ENCODE measurements at places on chromosomes 5 and 9.
A peak's percentile ranks its signal among the peaks of the same experiment; 100 is the strongest.

GRCh38 chr5:58771796-58772195, 188.9 kb downstream of the RAB3C start:
- no peak for DNase-seq

DNA sequence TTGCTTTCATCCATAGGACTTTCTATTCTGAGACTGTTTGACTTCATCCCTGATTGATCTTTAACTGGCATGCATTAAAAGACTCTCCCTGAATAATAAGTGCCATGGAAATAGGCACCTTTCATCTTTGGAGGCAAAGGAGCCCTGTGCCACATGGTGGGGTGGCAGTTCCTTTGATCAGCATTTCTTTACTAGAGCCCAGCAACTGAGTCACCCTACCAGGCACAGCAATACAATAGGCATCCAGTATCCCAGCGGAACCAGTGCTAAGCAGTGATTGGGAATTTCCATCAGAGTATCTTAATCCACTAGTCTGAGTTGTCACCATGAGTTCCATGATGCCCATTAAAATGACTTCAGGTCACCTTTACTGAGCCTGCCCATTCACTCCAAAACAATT, 476.1 kb upstream of the MPDZ start:
- no peak for DNase-seq

GRCh38 chr9:128053560-128053959, 13.6 kb downstream of the NAIF1 start:
- DNase-seq = no peak

GRCh38 chr9:72952914-72953313, at the start of gene ALDH1A1:
TSS of gene ALDH1A1 (minus strand) at chr9:72953053. CDS start at chr9:72953000, 53 bp downstream.
- DNase-seq = no peak

DNA sequence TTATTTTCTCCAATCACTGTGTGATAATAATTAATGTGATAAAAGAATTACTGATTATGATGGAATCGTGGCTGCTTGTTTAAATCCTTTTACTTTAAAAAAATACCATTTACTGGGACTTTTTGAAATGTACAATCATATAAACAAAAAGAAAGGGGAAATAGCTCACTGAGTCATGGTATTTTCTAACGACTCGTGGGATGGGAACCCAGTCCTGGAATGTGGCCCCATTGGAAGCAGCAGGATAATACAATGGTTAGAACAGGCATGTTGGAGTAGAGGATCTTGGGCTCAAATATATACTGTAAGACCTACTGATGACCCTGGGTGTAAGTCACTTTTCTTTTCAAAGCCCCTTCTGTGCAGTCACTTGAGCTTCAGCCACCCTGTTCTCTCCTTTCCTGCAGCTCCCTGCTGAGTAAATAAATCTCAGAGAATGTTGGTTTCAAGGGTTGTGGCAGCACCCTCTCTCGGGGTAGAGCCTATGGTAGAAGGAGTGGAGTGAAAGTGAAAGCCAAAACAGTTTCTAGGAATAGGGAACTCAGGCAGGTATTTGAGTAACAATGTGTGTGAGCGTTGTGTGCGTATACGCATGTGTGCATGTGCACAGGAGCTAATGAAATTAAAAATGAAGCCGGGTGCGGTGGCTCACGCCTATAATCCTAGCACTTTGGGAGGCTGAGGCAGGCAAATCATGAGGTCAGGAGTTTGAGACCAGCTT, 40.8 kb upstream of the LARP1 start:
- peak; percentile 50 for DNase-seq

GRCh38 chr5:136992796-136993489, 506.2 kb downstream of the SPOCK1 start:
- no peak for DNase-seq

DNA sequence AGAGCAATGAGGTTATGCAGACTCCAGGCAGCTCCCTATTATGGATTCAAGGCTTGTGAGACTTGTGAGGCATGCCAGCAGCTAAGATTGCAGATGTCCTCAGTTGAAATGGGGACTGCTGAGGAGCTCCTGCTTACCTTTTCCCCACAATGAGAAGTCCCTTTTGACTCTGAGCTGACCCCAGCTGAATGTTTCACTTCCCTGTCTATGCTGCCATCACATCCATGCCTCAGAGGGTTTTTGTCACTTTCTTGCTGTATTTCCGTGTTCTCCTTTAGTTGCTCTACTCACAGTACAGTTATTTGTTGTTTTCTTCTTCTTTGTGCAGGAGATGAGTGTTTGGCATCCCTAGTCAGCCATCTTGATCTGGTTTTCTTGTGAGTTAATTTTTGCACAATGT, 18.8 kb upstream of the OR2S2 start:
- peak; percentile 57 for DNase-seq

DNA sequence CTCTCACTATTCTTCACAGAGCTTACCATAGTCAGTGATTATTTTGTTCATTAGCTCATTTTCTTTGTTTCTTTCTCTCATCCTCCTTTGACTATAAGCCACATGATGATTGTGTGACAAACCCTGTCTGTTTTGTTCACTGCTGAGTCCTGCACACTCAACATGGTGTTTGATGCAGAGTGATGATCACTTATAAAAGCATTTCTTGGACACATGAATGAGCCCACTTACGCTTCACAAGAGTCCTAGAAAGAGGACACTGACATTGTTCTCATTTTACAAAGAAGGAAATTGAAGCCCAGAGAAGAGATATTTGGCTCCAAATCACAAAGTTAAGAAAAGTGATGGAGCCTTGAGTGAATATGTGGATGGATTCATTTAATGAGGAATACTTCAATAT, 13.4 kb downstream of the ABLIM3 start:
- no peak for DNase-seq

DNA sequence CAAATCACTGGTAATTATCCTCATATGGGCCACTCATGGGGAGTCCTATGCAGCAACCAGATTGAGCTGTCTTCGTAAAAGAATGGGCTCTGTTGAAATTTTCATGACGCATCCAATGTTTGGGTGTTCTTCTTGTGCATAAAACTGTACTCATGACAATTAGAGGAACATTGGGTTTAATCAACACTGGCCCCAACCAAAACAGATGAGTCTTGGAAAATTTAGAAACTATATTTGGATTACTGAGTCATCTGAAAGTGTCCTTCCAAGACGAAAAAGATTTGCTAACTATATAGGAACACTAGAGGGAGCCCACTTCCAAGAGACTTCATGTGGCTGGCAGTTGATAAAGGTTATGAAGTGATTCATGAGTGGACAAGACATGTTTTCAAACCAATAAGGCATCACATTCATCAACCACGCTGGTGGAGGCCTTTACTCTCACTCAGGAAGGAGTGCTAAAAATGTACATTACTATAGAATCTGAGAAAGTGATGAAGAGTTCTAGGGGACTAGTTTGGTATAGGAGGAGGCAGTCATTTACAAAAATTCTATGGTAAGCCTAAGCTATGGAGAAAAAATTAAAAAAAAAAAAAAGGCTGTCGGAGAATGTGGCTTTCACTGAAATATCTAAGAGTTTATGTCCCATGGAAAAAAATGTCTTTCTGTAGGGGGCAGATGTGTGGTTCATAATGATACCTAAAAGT, 313.5 kb downstream of the PRDM9 start:
- DNase-seq = no peak

DNA sequence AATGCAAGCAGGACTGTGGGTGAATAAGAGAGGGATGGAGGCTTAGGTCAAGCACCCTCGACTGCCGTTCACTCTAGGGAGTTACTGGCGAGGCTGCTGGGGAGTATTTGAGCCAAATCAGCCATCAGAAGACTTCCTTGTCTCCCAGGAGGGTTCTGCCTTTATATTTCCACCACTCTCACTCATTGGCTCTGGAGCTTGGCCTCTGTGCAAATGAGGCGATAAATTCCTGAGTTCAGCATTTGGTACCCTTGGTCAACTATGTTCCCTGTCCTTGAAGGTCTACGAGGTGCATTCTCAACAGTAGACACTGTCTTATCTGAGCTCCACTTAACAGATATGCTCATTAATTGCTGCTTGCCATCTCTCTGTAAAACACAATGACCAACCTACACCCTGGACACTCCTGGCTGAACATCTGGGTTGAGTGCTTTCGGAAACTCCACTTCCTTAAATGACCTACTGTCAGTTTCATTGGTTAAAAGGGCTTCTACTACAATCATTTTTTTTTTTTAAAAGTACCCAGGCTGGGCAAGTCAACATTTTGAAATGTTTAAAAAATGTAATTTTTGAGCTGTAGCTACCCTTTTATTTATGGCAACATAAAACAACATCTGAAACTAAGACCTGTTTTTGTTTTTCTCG, 153.2 kb downstream of the NTRK2 start:
- DNase-seq = no peak

GRCh38 chr9:129881547-129882324, 46.5 kb downstream of the USP20 start:
- no peak for DNase-seq

DNA sequence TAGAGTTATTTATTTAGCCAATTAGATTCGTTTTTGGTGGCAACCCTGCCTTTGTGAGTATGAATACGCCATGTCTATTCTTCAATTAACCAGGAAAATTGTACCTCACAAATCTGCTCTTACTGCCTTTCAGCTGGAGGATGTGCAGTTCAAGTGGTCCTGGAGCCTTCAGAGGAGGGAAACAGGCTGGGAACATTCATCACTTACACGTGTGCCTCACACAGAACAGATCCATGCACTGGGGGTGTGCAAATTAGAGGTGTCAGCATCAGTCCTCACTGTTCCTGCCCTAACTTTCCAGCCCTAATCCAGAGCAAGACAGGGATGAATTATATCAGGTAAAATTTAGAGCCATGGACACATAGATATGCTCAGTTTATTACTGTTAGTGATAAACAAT, 65.4 kb downstream of the SEMA5A start:
- DNase-seq = no peak

DNA sequence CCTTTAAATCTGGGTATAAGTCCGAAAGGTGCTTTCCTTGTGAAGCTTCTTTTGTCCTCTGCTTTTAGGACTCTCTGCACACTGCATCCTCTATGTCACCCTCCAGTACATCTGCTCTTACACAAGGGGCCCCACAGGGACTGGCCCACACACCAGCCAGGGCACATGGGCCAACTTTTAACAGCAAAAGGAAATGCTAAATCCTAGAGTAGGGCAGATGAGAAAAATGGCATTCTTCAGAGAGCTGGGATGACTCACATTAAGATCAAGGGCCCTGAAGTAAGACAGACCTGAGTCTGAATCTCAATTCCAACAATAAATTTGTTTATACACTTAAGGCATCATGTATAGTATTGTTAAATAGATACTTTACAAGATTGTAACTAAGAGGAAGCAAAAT, 40.3 kb upstream of the CDKN2B start:
- DNase-seq = no peak

- DNase-seq = no peak
Observed at GRCh38 chr5:149666212-149666852, 63.8 kb upstream of the PPARGC1B start.
